ENCODE measurements at places on chromosomes 16 and 17.

GRCh38 chr17:50627782-50628601, 6.7 kb upstream of the ABCC3 start:
- DNase-seq = no peak

GRCh38 chr16:13913374-13914292, 6.3 kb upstream of the ERCC4 start:
- no peak for DNase-seq

GRCh38 chr16:16915771-16916170, 536.8 kb downstream of the NPIPA7 start:
- DNase-seq = no peak

GRCh38 chr16:17166095-17166494, 304.7 kb downstream of the XYLT1 start:
- DNase-seq = no peak

GRCh38 chr17:62718429-62718828, 89.7 kb downstream of the MARCHF10 start:
- peak; percentile 86 for DNase-seq

- peak; percentile 68 for DNase-seq
Observed at GRCh38 chr17:35373984-35374765, 754 bp upstream of the SLFN11 start.

GRCh38 chr16:50742576-50743200, 802 bp downstream of the CYLD start:
- peak; percentile 58 for DNase-seq

GRCh38 chr17:78322327-78322857, 37.5 kb downstream of the SOCS3 start:
- DNase-seq = no peak

DNA sequence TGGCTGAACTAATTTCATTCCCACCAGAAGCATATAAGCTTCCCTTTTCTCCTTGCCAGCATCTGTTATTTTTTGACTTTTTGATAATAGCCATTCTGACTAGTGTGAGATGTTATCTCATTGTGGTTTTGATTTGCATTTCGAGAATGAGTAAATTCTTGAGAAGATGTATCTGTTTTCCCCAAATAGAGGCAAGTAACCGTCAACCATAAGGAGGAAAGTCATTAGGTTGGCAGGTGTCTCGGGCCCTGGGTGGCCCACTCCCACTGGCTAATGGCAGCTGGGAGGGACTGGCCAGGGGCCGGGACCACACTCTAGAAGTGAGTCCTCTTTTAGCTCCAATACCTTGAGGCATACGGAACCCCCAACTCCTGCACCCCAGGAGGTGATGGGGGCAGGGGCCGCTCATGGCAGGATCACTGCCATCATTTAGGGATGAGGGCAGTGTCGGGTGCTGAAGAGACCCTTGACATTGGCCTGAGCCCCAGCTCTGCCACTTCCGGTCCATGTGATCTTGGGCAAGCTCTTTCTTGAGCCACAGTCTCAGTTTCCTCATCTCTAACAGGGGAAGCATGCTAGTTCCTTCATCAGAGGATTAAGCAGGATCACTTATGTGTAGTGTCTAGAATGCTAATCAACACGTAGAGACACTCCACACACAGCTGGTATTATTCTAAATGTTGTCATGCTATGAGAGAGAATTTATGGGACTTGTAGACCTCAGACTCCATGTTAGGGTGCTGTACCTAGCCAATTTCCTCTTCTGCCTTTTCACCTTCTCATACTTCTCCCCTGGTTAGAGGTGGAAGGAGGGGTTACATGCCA, 44.3 kb downstream of the RGS9 start:
- DNase-seq = no peak

- DNase-seq = peak; percentile 65
Observed at GRCh38 chr17:30819971-30820705, 4.4 kb downstream of the CRLF3 start.

- no peak for DNase-seq
Observed at GRCh38 chr17:55822028-55822427, 71.2 kb downstream of the PCTP start.

- no peak for DNase-seq
Observed at GRCh38 chr16:27232061-27232900, 29.0 kb downstream of the KDM8 start.

DNA sequence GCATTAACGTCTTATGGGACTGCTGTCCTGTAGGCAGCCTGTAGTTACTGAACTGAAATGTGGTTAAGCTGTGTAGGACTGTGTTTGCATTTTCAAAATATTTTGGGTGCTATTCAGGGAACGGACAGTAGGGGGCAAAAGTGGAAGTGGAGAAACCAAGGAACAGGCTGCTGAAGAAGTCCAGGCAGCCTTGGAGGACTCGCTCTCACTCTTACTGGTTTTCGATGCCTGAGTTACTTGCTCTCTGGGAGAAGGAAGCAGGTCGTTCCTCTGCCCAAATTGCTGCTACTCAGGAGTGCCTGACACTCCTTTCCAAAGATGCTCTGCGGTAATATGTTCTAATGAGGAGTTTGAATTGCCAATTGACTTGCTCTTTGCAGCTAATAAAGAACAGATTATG, 64.5 kb upstream of the RBFOX1 start:
- DNase-seq = no peak

Data from cardiac fibroblast (primary cell).